Astrocyte of the cerebellum (primary cell): ENCODE measurements at places on chromosomes 2 and 18.

- DNase-seq = no peak
Measured at GRCh38 chr2:171247741-171248662, 87.3 kb upstream of the TLK1 start.

DNA sequence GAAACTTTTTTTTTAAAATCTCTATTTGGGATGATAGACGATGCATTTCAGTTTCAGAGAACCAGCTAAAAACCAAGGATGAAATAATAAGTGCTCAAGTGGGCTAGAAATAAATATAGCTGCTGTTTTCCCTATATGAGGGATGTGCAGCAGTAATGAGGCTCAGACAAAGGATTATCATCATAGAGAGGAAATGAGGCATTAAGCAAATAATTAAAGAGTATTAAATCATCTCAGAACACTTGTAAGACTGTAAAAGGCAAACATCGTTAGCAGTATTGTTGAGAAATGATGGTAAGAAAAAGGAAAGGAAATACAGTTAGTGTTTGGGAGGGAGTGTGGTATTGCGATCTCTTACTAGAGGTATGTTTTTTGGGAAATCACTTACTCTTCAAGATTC, 233.5 kb downstream of the TGIF1 start:
- DNase-seq = no peak

GRCh38 chr2:15251753-15252152, 309.4 kb downstream of the NBAS start:
- no peak for DNase-seq

DNA sequence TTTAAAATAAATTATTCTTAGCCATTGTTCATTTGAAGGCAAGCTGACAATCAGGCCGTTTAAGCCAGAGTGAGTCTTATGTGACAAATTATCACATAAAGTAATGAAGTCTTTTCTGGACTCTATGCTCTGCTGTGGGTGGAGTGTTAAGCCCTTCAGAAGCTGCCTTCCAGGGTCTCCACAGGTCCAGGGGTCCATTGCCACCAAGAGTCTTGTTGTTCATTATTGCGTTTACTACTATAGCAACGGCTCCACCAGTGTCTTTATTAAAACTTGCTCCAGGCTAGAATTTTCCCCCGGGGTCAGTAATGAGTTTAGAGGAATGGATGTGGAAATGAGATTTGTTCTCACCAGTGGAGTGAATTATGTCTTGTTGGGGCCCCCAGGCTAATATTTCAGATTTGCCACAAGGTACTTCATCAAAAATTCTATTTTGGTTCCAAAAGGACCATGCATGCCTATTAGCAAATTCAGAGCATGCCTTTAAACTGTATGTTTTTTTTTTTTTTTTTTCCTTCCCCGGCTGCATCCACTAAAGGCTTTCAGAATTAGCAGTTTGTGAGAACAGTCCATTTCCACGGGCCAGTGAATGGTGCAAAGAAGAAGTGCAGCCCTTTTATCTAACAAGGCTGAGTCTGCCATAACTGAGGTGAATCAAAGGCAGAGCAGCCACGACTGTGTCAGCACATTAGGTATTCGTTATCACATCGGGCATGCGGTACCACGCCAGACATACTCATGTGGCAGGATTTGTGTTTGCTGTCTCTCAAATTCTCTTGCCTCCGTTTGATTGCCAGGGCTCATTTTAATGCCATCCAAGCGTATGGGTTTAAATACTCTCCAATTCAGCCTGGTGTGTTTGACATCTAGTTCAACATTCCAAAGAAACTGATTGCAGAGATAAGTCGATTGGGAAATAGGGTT, 26.2 kb upstream of the LRRTM1 start:
- DNase-seq = no peak

GRCh38 chr2:112977559-112978056, at the start of gene IL36G:
Gene IL36G (plus strand): TSS chr2:112978006. CDS start chr2:112978639, 633 bp downstream.
- DNase-seq = no peak

GRCh38 chr2:50438259-50438658, 593.7 kb downstream of the NRXN1 start:
- DNase-seq = no peak
